ENCODE measurements at places on chromosomes 16 and 17.

DNA sequence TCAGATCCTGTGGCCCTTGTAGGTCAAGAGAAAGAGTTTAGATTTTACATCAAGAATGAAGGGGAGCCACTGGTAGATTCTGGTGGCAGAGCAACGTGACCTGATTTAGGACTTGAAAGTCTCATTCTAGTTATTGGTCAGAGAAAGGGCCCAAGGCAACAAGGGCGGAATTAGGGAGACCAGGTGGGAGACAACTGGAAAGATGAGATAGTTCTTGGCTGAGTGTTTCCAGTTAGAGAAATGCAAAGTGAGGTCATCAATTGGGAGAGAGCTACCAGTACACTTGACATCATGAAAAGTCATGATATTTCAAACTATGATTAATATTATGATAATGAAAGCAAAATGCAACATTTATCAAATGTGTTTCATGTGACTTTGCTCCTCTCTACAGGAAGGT is 147.2 kb upstream of the FAM20A start:
- DNase-seq, result no peak

DNA sequence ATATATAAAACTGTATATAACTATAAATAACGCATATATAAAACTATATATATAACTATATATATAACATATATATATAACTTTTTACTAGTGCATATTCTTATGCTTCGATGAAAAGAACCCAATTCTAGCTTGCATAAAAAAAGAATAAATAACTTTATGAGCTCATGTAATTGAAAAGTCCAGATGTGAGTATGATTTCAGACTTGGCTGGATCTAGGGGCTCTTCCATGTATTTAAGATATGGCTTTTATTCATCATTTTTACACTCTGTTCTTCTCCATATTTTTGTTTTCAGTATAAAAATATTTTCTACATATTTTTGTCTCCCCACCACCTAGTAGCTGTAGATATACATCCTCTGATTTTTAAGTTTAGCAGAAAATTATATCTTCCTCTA is 417.5 kb downstream of the CDH11 start:
- no peak for DNase-seq

DNA sequence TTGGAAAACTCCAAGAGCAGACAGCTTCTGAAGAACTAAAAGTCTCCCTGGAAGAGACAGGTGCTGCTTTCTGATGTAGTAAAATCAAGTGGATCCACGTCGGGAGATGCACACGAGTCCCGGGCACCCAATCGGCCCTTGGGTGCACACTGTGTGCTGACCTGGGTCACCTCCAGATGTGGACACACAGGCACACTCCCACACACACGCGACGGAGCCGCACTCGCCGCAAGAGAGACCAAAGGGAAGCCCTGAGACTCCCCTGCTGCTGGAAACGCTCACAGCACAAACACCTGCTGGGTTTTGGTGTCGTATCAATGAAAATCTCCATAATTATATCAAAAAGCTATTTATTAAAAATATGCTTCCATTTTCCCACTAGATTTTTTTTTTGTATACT is 94.2 kb downstream of the ANKRD11 start:
- no peak for DNase-seq

- DNase-seq, result no peak
Measured at GRCh38 chr16:7675628-7676027, 343.0 kb downstream of the RBFOX1 start.

DNA sequence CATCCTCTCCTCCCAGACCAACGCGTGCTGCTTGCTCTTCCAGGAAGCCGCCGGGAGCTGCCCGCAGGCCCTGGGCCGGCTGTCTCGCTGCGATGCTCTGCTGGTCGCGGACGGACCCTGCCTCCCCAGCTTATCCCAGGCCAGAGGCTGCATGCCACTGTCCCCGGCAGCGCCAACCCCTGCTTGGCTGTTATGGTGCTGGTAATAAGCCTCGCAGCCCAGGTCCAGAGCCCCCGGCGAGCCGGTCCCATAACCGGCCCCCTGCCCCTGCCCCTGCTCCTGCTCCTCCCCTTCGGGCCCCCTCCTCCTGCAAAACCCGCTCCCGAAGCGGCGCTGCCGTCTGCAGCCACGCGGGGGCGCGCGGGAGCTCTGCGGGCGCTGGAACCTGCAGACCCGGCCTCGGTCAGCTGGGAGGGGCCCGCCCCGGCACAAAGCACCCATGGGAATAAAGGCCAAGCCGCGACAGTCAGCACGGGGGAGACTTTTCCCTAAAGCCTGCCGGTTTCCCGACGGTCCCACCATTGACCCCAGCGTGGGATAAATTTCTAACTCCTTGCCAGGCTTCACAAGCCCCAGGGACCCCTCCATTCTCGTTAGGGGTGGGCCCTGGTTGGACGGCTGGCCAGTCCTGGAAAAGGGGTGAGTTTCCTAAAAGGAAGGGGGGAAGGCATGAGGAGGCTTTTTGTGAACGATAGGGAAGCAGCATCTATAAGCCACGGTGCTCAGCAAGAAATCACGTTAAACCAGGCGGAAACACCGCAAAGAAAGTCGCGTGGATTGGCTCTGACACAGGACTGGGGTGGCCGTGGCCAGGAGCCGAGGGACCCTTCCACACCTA is 11.2 kb downstream of the ENPP7 start:
- peak; percentile 68 for DNase-seq

GRCh38 chr16:79171931-79172705 is 428.4 kb downstream of the MAF start:
- DNase-seq, result no peak

- DNase-seq, result peak; percentile 32
Measured at GRCh38 chr16:38941-39892, 14.2 kb downstream of the POLR3K start.

- no peak for DNase-seq
Measured at GRCh38 chr17:80779961-80780380, 211.7 kb upstream of the CHMP6 start.

- no peak for DNase-seq
Measured at GRCh38 chr17:82321947-82322466, 4.6 kb upstream of the CD7 start.

DNA sequence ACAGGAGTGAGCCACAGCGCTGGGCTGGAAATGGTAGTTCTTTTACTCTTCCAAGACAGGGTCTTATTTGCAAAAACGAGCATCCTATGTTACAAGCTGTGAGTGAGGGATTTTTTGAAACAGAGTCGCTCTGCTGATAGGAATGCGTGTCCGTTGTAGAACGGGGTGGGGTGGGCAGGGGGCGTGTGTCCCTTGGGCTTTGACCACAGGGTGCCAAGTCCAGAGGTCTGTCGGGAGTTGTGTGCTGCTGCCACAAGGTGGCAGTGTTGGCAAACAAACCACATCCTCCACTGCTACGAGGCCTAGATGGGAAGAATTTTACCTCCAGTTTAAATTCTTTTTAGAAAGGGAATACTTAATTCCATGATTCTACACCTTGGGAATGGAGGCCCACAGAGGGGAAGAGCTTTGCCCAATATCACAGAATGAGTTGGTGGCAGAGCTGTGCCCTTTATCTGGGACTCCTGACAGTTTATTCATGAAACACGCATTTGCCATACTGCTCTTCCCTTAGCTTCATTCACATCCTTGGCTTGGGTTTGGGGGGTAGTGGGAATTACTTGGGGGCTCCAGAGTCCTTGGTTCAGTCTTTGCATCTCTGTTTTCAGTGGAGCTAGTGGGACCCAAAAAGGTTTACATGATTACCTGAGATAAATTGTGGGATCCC is 30.6 kb upstream of the ETV4 start:
- peak; percentile 77 for DNase-seq

DNA sequence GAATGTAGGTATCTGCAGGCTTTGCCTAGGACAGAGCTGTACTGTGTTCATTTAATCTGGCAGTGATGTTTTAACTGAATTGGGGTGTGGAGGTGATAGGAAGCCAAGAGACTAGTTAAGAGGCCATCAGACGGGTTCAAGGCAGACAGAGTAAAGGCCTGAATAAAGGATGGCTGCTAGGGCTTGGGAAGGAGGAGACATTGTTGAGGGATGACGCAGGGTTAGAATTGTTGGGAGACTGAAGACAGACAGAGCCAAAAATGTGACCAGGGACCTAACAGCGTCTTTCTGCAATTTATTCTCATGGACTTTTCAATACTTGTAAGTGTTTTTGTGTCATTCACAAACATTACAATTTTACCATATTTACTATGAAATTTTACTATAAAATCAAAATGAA is 48.6 kb upstream of the MYH10 start:
- DNase-seq, result no peak

- DNase-seq, result no peak
Measured at GRCh38 chr17:50420419-50421112, 5.5 kb upstream of the ACSF2 start.

DNA sequence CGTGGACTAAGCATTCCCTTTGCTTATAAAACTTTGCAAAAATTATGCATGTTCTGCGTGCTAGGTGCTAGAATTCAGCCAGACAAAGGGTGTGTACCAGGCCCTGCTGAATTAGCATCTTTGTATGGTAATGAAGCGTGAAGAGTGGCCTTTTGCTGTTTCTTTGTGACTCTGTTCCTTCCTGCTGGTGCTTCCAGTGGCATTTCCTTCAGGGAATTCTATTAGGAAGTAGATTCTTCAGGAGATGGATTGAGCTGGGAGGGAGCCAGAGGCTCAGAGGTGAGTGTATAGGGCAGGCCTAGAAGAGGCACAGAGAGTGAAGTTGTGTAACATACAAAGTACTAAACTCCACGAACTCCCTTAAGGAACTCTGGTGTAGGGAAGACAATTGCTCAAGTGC is 73.9 kb upstream of the ASIC2 start:
- no peak for DNase-seq

- DNase-seq, result no peak
Measured at GRCh38 chr16:56773532-56773931, 43.6 kb downstream of the NUP93 start.

DNA sequence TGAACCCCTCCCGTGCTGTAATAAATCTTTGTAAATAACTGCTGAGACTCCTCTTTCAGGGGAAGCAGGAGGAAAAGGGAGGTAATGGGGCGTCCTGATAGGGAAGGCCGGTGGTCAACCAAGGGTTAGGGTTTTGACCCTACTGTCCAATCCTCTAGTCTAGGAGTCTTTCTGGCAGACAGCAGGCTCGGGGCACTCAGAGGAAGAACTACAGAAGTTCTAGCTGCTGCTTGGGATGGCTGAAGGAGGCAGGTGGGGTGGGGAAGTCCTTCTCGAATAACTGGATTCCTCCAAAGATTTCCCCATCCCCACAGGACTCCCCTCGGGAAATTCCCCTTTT is 387 bp upstream of the STARD3 start:
- no peak for DNase-seq

GRCh38 chr17:7403727-7403976 is 245 bp downstream of the TMEM256 start:
- no peak for DNase-seq

- DNase-seq, result no peak
Measured at GRCh38 chr16:86512860-86513470, 2.6 kb downstream of the FOXF1 start.

DNA sequence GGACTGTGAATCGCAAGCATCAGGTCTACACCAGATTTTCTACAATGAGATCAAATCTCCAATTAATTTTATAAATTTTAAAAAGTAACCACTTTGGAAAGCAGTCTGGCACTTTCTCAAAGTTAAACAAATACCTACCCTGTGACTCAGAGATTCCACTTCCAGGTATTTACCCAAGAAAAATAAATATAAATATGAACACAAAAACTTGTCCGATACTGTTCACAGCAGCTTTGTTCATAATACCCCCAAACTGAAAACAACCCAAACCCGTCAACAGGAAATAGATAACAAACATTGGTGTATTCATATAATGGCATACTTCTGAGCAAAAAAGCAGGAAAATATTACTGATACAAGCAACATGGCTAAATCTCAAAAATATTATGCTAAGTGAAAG is 12.1 kb downstream of the ZDHHC7 start:
- no peak for DNase-seq

GRCh38 chr16:89256651-89257254 is 39.2 kb downstream of the ZNF778 start:
- DNase-seq, result peak; percentile 65

DNA sequence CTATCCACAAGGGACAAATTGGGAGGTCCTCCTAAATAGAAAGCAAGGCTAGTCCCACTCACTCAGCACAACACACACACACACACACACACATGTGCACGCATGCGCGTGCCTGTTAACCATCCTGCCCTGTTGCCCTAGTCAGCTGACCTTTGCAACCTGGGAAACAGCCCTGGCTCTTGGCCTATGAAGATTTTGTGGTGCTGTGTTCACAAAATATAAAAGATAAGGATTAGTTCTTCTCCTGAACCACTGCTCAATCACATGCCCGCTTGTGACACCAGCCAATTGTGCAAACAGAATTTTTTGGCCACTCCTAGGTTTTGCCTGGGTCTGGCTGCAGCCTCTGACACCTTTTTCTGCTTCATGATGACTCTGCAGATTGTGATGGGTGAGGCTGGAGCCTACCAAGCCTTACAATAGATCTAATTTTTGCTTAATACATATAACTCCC is 3.3 kb upstream of the CES1 start:
- no peak for DNase-seq

GRCh38 chr17:51770027-51770759 is 388.3 kb downstream of the CA10 start:
- DNase-seq, result no peak

DNA sequence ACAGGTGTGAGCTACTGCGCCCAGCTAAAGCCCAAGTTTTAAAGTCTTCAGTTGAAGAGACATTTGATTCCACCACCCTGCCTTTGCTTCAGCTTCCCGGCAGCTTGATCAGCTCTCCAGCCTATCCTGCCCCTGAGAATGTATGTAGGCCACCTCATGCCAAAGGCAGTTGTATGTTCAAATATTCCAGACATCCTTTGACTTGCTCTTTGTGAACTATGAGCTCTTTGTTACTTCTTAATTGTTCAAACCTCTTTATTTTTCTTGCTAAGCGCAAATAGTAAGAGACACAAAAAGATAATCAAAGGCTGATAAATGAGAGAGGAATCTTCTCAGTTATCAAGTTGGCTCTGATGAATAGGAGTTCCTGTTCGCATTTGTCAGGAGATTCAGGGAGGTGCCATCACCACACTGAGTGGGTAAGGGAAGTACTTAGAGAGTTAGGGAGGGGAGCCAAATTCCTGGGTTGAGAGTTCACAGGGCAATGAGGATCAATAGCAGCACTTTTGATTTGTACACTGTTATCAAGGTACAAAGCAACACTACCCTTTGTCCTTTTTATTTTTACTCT is 32.0 kb upstream of the SUPT4H1 start:
- DNase-seq, result no peak

DNA sequence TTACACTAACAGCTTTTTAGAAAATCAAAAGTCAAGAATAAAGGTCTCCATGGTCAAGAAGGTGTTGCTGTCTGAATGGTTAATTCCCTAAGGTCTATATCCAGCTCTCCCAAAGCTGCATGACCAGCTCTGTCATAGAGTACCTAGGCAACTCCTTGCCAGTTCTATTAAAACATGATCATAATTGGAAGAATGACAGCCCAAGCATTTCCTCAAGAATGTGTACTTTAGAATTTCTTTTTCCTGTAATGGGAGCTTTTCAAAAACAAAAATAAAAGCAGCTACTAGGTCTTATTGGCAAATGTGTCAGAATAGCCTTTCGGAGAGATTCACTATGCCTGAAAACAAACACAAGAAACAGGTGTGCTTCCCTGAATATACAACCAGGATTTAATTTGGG is 7.9 kb downstream of the SPOP start:
- DNase-seq, result no peak
